ENCODE measurements at places on chromosomes 1 and 21.

- DNase-seq: no peak
Measured at GRCh38 chr21:34071683-34072082, 1.7 kb upstream of the MRPS6 start.

- DNase-seq: no peak
Measured at GRCh38 chr21:44829507-44830092, 11.7 kb upstream of the SUMO3 start.

DNA sequence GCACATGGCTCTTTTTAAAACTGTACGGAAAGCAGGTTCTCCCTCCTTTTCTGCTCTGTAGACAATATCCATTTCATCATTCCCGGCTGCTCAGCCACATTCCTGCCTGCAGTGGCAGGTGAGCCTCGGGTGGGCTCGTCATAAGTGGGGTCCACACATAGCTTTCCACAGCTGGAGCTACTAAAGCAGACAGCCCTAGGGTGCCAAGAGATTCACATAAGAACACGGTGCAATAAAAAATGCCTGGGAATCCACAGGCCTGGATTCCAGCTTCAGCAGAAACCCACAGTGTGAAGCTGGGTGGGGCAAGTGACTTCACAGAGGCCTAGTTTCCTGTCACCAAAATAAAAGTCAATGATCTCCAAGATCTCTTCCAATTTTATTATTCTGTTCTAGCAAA, 96.4 kb downstream of the MIS18A start:
- no peak for DNase-seq

GRCh38 chr1:11354893-11355553, 82.0 kb downstream of the UBIAD1 start:
- DNase-seq: no peak
